CD4-positive, alpha-beta T cell treated with Interleukin-17A for 4 hours (primary cell): ENCODE measurements at places on chromosomes 7 and 10.

GRCh38 chr7:151850491-151851124 lies 26.3 kb downstream of the PRKAG2 start:
- no peak for DNase-seq

DNA sequence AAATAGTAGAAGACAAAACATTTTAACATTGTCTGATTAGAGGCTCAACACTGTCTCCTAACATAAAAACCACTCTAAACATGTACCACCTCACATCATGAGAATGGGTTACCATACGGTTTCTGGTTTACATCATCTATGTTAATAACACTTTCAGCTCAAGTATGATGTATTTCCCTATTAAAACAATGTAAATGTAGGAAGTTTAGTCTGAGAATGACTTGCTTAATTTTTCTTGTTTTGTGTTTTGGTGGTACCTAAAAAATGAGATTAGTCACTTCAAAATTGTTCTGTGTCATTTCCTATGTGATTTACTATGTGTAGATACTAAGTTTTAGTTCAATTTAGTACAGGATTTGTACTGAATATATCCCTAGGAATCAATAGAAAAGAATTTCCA lies 195.8 kb upstream of the SEMA3C start:
- no peak for DNase-seq

- DNase-seq, result peak; percentile 84
Observed at GRCh38 chr7:76302347-76303201, at the start of gene HSPB1. Gene HSPB1 (plus strand): TSS chr7:76302673. CDS start chr7:76302713, 40 bp downstream.

DNA sequence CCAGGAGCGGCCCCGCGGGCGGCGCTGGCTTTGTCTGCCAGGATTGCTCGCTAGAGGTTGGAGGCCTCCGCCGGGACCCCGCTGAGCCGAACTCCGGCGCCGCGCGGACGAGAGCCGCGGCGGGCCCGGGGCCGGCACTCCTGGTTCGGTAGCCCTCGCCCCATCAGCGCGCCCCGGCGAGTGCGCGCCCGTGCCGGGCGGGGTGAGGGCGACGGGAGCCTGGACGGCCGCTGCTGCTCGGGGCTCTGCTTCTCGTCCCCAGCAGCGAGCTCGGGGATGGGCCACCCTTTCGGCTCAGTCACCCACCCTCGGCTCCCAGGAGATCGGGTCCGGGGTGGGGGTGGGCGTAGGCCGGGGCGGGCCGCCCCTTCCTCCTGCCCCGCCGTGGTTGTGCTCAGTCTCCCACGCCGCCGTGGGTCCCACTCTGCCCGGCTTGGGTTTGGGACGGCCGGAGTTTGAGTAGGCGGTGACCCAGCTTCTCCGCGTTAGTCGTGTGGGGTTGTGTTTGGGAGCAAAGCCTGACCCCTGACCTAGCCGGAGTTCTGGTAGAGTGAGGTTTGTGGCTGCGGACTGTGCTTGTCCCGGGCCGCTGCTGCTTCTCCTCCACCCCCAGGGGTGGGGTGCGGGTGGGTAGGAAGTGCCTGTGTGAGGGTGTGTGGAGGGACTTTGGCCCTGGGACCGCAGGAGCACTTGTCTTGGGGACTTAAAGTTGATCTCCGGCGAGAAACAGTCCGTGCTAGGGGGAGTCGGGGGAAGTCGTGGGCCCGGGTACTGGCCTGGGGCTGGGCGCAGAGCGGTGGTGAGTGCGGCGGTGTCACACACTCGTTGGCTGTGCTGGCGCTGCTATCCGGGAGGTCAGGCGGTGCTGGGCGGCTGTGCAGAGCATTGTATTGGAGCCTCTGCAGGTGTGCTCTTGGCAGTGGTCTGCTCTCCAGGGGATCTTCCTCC lies 677 bp downstream of the TSPAN14 start:
- peak; percentile 55 for DNase-seq

DNA sequence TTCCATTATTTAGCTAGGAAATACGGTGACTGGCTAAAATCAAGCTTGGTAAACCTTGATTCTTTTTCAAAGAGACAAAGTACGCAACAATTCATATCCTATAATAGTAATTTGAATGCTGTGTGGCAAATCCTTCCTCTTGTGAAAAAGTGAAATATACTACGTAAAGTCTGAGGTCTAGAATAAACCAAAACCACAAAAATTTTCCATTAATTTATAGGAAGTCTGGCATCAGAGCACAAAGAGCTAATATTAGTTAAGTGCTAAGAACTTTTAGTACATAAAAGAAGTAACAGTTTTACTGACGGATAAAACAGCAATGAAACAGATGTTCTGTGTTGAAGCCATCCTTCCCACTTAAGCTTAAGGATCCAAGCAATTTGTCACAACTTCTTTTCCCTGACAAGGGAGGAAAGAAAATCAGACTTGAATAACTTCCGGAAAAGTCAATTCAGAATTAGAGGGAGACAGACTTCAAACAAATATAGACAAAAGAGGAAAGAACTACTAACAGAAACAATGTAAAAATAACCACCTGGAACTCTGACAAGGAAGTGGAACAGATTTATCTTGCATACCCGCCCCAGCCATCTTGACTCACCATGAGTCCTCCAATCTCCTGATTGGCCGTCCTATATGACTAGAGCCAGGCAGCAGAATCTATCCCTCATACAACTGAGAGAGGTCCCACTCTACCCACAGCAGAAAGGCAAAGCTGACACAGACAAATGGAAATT lies 34.6 kb downstream of the RHEB start:
- DNase-seq, result no peak

DNA sequence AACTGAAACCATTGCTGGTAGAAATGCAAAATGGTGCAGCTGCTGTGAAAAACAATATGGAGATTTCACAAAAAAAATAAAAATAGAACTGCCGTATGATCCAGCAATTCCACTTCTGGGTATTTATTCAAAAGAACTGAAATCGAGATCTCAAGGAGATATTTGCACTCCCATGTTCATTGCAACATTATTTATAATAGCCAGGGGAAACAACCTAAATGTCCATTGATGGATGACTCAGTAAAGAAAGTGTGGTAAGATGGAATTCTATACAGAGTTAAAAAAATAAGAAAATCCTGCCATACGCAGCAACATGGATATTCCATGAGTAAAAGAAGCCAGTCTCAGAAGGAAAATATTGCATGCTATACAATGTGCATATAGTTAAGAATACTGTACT lies 290.6 kb upstream of the GHITM start:
- DNase-seq, result no peak

DNA sequence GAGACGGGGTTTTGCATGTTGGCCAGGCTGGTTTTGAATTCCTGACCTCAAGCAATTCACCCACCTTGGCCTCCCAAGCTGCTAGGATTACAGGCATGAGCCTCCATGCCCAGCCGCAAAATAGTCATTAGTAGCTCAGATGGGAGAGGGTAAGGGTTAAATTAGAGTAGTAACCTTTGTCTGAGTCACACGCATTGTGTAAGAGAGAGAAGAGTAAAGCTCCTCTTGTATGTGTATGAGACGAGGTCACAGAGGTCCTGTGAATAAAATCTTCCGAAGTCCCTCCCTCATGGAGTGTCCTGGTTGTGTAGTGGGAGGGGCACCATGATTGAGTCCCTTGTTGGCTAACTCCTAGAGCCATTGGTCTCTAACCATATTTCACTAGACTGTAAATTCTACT lies 85.2 kb upstream of the CDC14C start:
- no peak for DNase-seq

DNA sequence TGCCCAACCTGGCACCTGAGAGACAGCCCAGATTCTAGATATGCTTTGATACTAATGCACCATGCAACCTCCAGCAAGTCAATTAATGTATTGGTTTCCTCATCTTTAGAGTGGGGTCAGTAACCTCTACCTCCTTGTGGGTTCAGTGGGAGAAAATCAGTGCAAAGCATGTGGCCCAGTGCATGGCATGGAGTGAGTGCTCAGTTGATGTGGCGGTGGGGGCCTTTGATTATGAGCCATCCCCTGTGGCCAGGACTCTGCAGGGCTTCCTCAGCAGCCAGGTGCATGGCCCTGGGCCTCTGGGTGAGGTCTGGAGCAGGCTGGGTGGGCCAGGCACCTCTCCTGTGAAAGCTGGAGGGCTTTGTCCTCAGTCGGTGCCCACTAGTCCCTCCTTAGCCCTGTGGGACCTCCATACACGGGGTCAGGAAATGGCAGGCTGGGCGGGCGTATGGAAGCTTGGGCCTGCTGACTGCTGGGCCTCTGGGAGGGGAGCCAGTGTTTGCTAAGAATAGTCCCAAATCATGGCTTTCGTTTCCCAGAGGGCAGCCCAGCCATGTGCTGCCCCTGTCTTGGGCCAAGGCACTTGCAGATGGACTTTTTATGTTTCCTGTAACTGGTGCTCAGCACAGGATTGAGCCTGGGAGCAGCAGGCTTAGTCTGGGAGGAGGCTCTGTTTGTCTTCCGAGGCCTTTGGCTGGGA lies 3.4 kb downstream of the PALD1 start:
- no peak for DNase-seq

- DNase-seq, result peak; percentile 15
Observed at GRCh38 chr7:732094-732541, 5.0 kb upstream of the PRKAR1B start.

DNA sequence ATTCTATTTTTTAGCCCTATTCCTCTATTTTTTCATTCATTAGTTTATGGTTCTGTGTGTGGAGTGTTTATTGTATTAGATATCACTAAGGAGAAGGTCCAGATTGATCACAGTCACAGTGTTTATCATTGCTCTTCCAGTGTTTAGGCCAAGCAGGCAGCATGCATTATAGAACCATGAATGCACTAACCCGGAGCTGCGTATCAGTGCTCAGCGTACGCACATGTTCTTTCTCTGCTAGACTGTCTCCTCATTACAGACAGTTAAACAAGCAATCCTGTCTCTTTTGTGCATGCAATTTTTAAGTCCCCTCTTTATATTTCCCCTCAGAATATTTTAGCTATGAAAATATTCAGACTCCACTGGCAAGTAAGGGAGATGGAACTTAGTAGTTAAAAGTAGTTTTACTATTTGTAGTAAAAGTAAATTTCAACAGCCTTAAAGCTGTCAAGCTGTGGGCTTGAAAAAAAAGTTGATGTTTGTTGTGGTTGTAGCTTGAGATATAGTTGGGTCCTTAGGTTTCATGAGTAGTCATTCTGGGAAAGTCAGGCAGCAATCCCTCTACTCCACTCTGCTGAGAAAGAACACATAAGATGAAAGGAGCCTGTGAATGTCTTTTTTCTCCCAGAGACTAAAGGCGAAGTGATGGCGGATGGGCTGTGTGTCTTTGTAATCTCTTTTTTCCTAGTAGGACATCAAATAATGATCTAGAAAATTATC lies 260.4 kb downstream of the CDK14 start:
- DNase-seq, result no peak

DNA sequence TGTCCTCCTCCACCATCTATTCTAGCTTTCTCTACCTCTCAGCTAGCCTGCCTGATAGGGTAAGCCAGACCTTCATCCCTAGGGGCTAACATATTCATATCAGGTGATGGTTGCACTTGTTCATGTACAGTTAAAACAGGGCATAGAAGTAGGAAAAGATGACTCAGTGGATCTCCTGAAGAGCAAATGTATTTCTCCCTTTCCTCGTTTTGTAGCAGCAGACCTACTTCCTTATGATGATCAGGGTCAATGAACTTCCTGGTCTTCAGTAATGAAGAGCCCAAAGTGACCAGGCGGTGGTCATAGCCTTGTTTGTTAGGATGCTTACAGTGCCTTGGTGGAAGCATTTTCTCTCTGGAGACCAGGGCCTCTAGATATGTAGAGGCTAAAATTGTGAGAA lies 6.3 kb downstream of the LIPJ start:
- no peak for DNase-seq

DNA sequence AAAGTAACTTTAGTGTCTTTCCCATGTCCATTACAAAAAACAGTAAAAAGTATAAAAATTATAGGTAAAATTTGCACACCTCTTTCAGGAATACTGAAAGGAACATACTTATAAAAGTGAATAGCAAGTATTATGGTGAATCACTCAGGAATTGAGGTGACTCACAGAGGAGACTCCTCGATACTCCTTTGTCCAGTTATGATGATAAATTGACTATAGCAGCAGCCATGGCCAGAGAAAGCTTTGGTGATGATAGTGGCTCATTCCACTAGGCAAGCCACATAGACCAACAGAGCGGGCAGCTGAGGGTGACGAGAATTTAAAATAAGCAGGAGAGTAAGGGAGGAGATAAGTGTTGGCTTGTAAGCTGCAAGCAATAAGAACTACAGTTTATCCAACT lies 1231.1 kb upstream of the CELF2 start:
- DNase-seq, result no peak

- no peak for DNase-seq
Observed at GRCh38 chr7:37781156-37781555, 67.2 kb upstream of the NME8 start.

DNA sequence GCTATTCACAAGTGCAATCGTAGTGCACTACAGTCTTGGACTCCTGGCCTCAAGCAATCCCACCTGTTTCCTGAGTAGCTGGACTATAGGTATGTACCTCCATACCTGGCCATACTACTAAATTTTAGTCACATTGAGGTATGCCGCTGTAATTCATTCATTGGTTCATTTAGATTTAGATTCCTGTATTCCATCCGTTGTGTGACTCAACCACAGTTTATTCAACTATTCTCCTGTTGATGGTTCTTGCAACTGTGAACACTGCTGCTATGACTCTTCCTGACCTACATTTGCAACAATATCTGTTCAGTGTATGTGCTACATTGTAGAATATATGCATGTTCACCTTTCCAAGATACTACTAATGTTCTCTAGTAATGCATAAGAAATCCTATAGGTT lies 8.0 kb upstream of the ZCCHC24 start:
- DNase-seq, result no peak

- DNase-seq, result peak; percentile 45
Observed at GRCh38 chr10:21989453-21990154, 13.9 kb downstream of the DNAJC1 start.

DNA sequence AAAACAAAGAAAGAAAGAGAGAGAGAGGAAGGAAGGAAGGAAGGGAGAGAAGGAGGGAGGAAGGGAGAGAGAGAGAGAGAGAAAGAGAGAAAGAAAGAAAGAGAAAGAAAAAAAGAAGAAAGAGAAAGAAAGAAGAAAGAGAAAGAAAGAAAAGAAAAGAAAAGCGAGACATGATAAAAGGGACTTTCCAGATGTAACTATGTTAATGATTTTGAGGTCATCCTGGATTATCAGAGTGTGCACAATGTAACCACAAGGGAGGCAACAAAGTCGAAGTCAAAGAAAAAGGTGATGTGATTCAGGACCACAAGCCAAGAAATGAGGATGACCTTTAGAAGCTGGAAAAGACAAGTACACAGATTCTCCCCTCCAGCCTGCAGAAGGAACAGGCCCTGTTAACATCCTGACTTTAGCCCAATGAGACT lies 48.9 kb upstream of the PAX2 start:
- no peak for DNase-seq

GRCh38 chr7:44309271-44310091 lies 15.9 kb downstream of the CAMK2B start:
- DNase-seq, result peak; percentile 52
